ENCODE measurements at places on chromosomes 12 and 14.

GRCh38 chr12:49631336-49631907, 8.1 kb downstream of the PRPF40B start:
- DNase-seq: peak; percentile 13

- DNase-seq: no peak
Observed at GRCh38 chr12:106360400-106360994, 2.9 kb downstream of the POLR3B start.

DNA sequence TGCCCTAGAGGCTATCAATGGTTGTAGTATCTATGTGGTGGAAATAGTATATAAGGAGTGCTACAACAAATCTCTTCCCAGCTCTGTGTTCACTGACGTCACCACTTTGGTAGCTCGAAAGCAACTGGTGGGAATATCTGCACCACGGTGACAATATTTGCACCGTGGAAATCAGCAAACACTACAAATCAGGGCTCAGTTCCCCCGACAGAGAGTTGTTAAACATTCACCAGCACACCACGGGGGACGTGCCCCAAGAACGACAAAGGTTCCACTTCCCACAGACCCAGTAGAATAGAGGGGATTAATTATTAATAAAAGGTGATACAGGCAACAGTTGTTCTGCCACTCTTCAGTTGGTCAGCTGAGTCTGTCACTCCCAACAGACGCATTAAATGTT, 98.4 kb downstream of the CCDC60 start:
- DNase-seq: no peak

DNA sequence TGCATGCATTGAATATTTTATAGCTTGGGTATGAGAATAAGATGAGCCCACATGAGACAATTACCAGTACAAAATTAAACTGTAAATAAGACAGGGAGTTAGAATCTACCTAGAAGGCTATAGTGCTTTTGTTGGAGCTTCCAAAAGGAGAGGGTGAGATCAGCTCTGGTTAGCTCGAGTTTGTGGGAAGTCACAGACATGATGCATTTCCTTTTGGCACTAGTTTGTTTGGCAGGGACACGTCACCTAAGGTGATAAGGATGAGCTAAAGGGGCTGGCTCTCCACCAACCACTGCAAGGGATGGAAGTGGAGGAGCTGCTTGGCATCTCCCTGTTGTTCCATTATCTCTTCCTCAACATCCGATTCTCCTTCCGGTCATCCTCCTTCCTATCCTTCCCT, 48.5 kb upstream of the CPM start:
- no peak for DNase-seq

GRCh38 chr12:26119391-26119989, 5.3 kb downstream of the BHLHE41 start:
- no peak for DNase-seq

GRCh38 chr12:90174198-90174510, 465.5 kb upstream of the ATP2B1 start:
- DNase-seq: no peak

DNA sequence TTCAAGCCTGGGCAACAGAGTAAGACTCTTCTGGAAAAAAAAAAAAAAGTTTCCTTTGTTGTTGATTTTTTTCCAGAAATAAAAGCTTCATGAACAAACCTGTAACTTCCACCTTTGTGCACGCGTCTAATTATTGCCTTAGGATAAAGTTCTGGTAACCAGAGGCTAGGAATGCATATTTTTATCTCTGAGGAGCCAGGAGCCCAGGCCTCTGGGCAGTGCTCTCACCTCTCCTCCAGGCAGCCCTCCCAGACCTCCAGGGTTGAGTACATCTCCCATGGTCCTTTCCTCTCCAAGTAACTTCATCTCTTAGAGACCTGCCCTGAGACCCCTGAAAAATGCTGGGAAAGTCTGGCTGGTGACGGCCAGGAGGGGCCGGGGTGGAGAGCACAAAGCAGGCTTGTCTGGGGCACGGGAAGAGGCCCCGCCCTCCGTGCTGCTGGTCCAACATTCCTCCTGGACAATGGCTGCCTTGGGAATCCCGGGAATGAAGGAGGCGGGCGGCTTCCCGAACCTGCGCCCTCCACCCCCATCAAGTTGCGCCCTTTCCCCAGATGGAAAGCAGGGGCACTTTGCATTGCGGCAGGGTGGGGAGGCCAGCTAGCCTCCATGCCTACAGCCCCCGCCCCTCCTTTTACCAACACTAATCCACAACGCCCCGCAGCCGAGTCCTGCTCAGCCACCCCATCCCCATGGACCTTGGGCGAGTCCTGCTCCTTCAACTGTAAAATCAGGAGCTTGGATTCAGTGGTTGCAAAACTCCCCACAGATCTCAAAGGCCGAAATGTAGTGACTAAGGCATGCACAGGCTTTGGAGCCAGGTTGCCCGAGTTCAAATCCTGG, 7.3 kb upstream of the FIGNL2 start:
- no peak for DNase-seq

- DNase-seq: no peak
Observed at GRCh38 chr12:11863988-11864387, 206.8 kb upstream of the BCL2L14 start.

DNA sequence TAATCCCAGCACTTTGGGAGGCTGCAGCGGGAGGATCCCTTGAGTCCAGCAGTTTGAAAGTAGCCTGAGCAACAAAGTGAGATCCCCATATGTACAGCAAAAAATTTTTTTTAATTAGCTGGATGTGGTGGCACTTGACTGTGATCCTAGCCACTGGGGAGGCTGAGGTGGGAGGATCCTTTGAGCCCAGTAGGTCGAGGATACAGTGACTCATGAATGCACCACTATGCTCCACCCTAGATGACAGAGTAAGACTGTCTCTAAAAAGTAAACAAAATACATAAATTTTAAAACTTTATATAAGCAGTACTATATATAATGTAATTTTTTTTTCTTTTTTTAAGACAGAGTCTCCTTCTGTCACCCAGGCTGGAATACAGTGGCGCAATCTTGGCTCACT, 115.4 kb downstream of the ESR2 start:
- DNase-seq: no peak

DNA sequence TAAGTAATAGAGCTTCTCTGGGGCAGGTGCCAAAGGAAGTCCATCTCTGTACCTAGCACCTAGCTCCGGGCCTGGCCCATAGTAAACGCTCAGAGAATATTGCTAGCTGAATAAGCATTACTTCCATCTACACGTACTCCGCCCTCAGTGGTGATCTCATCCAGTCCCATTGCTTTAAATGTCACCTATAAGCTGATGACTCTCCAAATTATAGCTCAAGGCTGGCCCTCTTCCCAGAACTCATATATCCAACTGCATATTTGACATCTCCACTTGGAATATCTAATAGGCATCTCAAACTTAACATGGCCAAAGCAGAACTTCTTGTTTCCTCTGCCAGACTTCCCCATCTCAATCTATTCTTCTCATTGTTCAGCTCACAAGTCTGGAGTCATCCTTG, 6.9 kb upstream of the DYNLL1 start:
- DNase-seq: no peak

GRCh38 chr12:6383572-6384498, at the start of gene LTBR:
LTBR (plus strand) TSS chr12:6384162; CDS start chr12:6384359, 197 bp downstream.
- DNase-seq: peak; percentile 38

GRCh38 chr14:20492486-20492885, 12.9 kb upstream of the RNASE10 start:
- no peak for DNase-seq
